Activated CD8-positive, alpha-beta memory T cell treated with anti-CD3 and anti-CD28 coated beads for 4 hours (primary cell): ENCODE measurements at places on chromosomes 6 and 20.

- peak; percentile 35 for DNase-seq
Observed at GRCh38 chr6:106163446-106163965, 77.4 kb downstream of the PRDM1 start.

DNA sequence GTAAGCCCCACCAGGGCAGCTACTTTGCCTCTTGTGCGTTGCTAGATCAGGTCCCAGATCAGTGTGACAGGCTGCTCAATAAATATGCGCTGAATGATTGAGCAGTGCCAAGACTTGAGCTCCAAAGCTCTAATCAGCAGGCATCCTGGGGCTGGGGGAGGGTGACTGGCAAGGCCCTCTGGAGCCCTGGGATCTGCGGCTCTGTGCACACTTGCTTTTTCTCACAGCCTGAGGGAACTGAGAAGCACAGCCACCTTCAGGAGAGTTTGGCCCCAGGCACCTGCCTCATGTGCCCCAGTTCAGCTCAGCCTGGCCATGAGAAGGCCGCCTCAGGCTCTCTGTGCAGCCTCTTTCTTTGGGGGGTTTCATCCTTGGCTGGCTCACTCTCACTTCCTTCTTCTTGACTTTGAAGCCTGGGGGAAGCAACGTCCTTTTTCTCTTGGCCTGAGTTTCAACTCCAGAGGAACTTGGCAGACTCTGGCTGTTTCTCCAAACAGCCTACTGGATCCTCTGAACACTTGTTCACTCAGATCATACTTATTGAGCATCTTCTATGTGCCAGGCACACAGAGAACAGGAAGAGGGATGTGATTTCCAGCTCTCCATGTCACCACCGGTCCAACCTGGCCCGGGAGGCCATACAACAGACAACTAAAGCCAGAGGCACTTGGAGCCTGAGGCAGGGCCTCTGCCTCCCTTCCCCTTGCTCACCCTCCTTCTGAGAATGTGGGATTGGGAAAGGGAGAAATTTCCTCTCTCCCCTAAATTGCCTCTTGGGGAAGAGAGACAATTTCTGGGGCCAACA lies 114.0 kb downstream of the VEGFA start:
- no peak for DNase-seq

- DNase-seq = no peak
Observed at GRCh38 chr20:52439375-52439774, 247.8 kb upstream of the ZFP64 start.

- no peak for DNase-seq
Observed at GRCh38 chr6:37373822-37374471, 20.2 kb downstream of the RNF8 start.
